ENCODE measurements at places on chromosomes 6 and 20. TPM values are rescaled to one million over a fixed set of nuclear protein-coding genes. Genes with fewer than 3 reads are reported as not detected.

GRCh38 chr6:48733581-48733980 is 622.6 kb upstream of the PTCHD4 start:
- no peak for DNase-seq

GRCh38 chr6:135233686-135234491 is 52.8 kb downstream of the MYB start:
- DNase-seq = no peak

GRCh38 chr6:144474290-144474689 is 189.2 kb downstream of the UTRN start:
- DNase-seq = no peak

- no peak for DNase-seq
Observed at GRCh38 chr6:125792172-125792571, 1.4 kb downstream of the NCOA7 start.

GRCh38 chr6:43628393-43629103 is 516 bp downstream of the GTPBP2 start:
- no peak for DNase-seq

DNA sequence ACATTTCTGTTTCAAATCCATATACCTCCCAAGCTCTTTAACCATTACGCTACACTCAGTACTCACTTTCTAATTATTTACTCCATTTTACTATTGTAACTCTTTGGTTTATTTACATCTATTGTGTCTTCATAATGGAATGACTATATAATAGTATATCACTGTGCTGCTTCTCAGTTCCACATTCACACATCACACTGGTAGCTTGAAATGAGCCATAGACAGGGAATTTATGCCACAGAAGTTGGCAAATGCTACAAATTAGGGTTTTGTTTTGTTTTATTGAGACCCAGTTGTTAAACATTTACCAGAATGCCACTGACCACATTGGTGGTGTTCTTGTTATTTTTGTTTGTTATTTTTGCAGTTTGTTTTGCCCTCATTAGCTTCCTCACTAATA is 213.9 kb downstream of the KCNQ5 start:
- DNase-seq = no peak

DNA sequence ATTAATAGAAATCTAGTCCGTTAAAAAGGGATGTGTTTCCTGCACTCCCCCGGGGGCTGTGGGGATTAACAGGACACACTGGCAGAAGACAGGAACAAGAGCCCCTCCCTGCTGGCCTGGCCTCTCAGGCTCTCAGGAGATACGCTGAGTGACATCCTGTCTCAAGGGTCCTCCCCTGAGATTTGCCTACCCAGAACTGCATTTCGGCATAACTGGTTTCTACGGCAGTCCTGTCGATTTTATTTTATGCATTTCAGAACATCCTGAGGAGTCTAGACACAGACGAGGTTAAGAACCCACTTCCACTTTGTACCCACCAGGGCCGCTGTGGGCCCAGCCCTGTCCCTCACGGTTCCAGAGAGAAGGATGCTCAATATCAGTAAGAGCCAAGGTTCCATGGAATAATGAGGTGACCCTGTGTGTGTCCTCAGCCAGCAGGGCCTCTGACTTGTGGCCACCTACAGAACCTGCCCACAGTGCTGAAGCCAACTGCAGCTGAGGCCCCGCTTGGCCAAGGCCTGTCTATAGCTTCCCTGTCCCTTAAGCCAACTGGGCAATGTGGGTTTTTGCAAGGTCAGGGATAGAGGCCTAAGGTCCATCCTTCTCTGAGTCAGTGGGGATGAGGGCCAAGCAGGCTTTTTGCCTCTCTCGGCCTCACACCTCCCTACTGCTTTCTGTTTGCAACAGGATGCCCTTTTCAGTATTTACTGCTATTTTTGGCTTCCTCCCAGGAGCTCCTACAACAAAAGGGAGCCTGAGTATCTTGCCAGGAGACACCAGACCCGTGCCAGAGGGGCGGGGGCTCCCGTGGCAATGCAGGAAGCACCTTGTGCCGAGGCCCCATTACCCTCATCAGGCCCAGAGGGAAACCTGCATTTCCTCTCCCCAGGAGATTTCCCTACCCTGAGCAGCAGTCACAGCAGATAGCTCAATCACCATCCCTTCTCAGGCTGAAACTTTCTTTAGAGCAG is 14.7 kb downstream of the UQCC2 start:
- no peak for DNase-seq

DNA sequence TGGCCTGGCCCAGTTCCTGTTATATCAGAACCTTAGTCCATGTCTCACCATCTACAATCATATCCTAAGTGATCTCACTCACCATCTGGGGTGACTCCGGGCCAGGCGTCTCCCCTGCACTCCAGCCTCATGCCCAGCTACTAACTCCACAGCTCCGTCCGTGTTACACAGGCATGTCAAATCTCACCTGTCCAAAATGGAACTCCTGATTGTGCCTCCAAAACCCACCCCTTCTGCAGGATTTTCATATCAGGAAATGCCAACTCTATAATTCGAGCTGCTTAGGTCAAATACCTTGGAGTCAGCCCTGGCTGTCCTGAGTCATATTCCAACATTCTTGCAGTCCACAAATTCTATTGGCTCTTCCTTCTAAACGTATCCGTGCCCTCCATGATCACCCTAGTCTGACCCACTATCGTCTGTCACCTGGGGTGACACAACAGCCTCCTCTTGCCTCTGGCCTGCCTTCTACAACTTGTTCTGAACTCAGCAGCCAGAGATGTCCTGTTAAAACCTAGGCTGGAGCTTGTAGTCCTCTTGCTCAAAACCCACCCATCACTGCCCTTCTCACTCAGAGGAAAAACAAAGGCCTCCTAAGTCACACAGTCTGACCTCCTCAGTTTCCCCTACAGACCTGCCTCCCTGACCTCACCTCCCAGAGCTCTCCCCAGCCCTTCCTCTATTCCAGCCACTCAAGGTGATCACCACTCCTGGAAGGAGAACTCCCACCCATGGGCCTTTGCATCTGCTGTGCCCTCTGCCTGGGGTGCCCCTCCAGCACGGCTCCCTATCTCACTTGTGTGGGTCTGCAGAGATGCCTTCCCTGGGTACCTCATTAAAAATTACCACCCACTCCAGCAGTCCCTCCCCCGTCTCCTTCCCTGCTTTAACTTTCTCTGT is 85.3 kb upstream of the SIRPA start:
- no peak for DNase-seq

GRCh38 chr6:116027801-116028200 is 32.9 kb downstream of the FRK start:
- DNase-seq = no peak

- DNase-seq = no peak
Observed at GRCh38 chr20:62573817-62574216, 68.5 kb upstream of the SLCO4A1 start.

- DNase-seq = no peak
Observed at GRCh38 chr20:23629017-23629541, 8.7 kb downstream of the CST3 start.

GRCh38 chr6:79240509-79240908 is 6.0 kb upstream of the HMGN3 start:
- DNase-seq = no peak

DNA sequence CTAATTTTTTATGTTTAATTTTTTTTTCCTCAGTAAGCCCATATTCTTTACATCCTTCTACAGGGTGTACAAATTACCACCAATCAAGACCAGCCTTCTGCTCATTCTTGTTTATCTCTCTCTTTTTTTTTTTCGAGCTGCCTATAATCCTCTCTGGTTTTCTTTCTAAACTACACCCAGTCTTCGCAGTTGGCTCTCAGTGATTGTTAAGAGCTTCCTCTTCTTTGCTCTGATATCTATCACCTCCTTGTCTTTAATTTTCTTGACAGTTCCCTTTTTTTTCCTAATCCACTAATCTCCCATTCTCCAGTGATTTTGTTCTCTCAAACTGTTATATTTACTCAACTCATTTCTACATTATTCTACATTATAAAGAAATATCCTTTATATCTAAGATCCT is 38.5 kb upstream of the PTPRK start:
- no peak for DNase-seq

- DNase-seq = no peak
Observed at GRCh38 chr6:146381486-146381885, 162.1 kb upstream of the RAB32 start.

GRCh38 chr6:146543211-146543939 is at the start of gene RAB32:
Gene RAB32, plus strand, starts transcription at chr6:146543833. Its CDS starts 39 bp downstream, at chr6:146543872.
- peak; percentile 98 for DNase-seq

DNA sequence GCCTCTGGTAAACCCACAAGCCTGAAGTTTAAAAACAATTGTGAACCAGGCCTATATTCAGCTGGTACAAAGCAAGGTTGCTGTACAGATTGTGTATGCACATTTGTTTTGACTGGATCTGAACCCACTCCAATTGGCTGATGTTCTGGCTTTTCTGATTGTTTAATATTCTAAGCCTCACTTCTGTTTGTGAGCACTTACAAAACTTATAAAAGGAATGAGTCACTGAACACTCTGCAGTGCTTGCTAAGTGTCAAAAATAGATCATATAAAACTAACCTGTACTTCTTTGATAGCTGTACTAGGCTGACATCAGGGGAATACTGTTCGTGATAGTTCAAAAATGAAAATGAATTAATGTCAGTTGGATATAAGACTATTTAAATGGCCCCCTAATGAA is 12.1 kb downstream of the COL21A1 start:
- no peak for DNase-seq

DNA sequence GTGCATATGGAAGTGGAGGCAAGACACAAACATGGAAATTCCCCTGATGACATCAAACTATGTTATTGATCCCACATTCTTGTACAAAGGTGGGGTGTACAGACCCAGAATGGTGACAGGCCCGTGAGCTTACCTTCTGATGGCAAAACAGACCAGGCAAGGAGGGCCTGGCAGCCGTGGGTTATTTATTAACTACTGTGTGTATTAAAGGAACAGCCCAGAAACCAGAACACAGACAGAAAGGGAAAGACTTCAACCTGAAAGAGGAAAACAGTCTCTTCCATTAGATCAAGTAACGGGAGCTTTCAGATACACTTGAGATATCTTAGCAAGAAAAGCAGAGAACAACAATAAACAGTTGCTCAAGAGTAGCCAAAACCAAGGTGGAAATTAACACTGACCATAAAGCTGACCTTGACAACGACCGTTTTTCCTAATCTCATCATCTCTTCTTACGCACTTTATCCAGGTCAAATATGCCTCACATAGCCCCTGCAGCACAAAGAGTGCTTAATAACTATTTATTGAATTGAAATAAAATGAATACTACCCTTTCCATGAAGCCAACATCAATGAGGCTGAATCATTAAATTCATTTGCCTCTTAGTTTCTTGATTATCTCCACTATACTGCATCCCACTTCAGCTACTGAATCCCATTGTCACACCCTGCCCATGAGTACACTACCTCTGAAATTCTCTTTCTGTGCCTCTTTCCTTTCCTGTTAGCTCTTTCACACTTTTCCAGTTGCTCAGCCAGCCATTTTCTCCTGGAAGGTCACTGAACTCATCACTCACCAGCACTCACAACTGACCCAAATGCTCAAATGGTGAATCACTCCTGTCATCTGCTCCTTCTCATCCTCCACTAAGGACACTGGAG is 67.4 kb downstream of the MOXD1 start:
- DNase-seq = no peak

GRCh38 chr20:62330576-62331317 is 27.9 kb downstream of the ADRM1 start:
- DNase-seq = no peak

DNA sequence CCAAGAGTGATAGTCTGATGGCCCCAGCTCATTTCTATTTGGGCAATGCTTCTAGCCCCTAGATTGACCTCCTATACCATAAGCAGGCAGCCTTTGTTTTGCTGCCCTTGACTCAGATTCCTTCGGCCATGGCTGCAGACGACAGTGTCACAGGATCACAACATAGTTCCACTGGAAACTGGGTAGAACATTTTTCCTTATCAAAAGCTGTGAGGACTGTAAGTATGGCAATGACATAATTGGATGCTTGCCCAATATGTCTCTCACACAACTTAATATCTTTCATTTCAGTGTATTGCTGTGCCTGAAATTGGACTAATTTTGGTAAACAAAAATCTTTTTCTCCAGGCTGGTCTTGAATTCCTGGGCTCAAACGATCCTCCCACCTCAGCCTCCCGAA is 22.9 kb downstream of the KIF6 start:
- DNase-seq = no peak

DNA sequence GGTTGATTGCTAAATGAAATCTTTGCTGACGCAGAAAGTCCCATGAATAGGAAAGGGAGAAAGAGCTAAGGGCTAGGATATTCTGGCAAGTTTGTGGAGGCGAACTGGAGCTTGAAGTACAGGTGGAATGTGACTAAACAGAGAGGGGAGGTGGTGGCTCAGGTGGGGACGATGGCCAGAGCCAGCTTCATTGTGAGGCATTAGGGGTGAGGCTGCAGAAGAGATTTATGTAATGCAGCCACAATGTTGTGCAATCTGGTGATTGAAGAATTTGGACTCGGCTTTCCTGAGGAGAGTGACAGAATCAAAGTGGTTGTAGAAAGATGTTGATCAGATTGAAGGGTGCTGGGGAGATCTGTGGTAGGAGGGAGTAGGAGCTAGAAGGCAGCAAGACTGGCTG is 42.9 kb upstream of the SPACA1 start:
- DNase-seq = no peak

- DNase-seq = peak; percentile 88
Observed at GRCh38 chr20:62367136-62367632, at the start of gene LAMA5. Gene LAMA5, minus strand, starts transcription at chr20:62367312. Its CDS starts 67 bp downstream, at chr20:62367245.

DNA sequence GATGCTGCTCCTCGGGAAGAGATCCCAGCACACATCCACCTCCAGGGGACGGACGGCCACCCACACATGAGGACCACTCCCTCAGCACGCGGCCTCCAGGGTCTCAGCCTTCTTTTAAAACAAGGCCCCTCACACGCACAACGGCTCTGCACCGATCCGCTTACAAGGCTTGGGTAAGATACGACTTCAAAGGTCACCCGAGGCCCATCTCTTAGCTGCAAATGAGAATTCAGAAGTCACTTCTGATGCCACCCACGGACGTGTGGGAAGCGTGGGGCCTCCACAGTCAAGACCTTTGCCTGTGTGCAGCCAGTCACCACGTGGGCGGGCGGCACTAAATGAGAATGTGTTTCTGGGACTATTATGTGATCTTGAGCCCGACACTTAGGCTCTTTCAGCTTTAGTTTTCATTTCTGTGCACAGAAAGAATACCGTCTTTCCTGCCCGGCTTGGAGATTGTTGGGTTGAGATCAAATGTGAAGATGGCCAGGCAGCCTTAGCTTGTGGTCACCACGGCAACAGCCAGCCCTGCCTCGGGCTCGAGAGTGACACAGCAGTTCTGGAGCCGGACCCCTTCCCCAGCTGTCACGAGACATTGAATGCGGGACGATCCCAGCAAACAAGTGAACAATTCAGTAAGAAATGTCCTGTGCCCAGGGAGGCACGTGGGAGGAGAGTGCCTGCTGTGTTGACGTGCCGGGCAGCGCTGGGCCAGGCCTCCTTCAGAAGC is 91.6 kb downstream of the RAMACL start:
- DNase-seq = no peak

C20orf141 gene
- total RNA-seq = not detected

TTBK1 gene
- 0.12 TPM for total RNA-seq

KCNK15 gene
- 16.1 TPM for total RNA-seq

CBLN4 gene
- total RNA-seq = not detected

CNR1 gene
- total RNA-seq = 10.4 TPM

PNPLA1 gene
- total RNA-seq = 0.23 TPM

TCFL5 gene
- 4.9 TPM for total RNA-seq

NQO2 gene
- 40.3 TPM for total RNA-seq

CCN5 gene
- total RNA-seq = 59.4 TPM

SLC52A3 gene
- 0.69 TPM for total RNA-seq

ISM1 gene
- 94.9 TPM for total RNA-seq

ASIP gene
- total RNA-seq = not detected

EDN1 gene
- total RNA-seq = 10.0 TPM

TSPO2 gene
- not detected for total RNA-seq

GJA1 gene
- 213 TPM for total RNA-seq

Measured in aorta (tissue), 5 donors.